ENCODE measurements at places on chromosomes 3 and 15.

DNA sequence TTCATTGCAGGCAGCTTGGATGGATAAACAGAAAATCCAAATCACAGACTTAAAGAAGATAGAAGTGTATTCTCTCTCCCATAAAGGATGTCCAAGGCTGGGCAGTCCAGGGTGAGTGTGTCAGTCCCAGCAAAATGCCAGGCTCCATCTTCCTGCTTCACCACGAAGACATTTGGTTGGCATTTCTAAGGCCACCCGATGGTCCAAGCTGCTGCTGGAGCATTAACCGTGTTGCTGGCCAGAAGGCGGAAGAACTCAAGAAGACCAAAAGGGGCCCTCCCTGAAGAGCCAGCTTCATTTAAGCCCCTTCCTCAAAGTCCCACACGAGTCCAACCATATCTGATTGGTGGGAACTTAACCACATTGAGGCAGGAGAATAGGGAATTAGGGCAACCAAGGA lies 3.0 kb upstream of the CYP11A1 start:
- no peak for DNase-seq

- no peak for DNase-seq
Measured at GRCh38 chr15:92471288-92471687, 77.6 kb downstream of the ST8SIA2 start.

GRCh38 chr3:121515313-121515712 lies 30.5 kb downstream of the POLQ start:
- no peak for DNase-seq

DNA sequence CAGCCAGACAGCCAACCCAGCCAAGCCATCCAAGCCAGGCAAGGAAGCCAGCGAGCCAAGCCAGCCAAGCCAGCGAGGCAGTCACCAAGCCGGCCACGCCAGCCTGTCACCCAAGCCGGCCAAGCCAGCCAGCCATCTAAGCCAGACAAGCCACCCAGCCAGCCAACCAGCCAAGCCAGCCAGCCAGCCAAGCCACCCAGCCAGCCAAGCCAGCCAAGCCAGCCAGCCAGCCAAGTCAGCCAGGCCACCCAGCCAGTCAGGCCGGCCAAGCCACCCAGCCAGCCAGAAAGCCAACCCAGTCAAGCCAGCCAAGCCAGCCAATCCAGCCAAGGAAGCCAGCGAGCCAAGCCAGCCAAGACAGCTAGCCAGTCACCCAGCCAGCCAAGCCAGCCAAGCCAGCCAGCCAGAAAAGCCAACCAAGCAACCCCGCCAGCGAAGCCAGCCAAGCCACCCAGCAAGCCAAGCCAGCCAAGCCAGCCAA lies 201.2 kb downstream of the GOLGA6L6 start:
- DNase-seq: peak; percentile 63

GRCh38 chr3:31925271-31925630 lies 55.8 kb downstream of the OSBPL10 start:
- DNase-seq: no peak

DNA sequence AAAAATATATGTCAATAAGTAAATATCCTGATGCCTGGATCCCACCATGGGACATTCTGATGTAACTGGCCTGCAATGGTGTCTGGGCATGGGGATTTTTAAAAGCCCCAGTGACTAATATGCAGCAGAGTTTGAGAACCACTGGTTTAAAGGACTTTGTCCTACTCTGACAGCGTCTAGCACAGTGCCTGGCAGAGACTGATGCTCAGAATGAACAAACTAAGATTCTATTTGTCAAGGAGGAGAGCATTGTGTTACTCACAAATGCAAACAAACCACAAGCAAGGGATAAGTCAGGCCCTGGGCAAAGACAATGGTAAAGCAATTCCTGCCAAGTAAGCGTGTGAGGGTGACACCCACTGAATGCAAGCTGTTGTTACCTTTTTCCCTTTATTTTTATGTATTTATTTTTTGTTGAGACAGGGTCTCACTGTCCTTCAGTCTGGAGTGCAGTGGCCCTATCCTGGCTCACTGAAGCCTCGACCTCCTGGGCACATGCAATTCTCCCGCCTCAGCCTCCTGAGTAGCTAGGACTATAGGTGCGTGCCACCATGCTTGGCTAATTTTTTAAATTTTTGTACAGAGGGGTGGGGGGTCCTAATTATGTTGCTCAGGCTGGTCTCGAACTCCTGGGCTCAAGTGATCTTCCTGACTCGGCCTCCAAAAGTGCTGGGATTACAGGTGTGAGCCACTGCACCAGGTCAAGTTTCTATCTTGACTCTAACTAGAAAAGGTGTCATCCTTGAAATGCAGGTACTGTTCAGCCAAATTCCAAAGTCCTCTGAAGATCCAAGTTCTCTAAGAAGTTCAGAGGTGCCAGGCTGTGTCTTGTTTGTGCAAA lies 909 bp upstream of the GPD1L start:
- DNase-seq: no peak

GRCh38 chr3:28348629-28349468 lies at the start of the genes AZI2 and ZCWPW2:
TSS of gene AZI2 (minus strand) at chr3:28348824. CDS start at chr3:28340617, 8,207 bp downstream.
TSS of gene ZCWPW2 (plus strand) at chr3:28348721. CDS start at chr3:28413069, 64,348 bp downstream.
- DNase-seq: peak; percentile 90

DNA sequence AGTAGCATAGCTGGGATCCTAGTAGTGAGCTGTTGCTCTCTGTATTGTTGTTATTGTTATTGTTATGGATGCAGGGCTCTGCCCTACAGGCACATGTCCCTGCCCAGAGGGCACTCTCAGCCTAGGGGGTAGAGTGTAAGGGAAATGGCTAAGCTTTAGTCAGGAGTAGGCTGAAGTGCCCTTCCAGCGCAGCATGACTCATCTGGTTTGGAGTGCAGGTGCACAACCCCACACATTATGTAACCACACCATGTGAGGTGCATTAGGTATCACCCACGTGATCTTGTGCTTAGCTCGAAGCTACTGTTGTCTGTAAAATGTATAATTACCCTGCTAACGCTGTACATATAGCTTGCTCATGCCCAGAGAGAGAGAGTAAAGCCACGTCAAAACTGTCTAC lies 48.3 kb upstream of the TIPARP start:
- no peak for DNase-seq

GRCh38 chr3:126961191-126961790 lies 21.6 kb upstream of the PLXNA1 start:
- no peak for DNase-seq

GRCh38 chr3:112735926-112736325 lies 95.0 kb upstream of the CCDC80 start:
- DNase-seq: no peak

GRCh38 chr3:193776626-193777358 lies 183.8 kb downstream of the OPA1 start:
- DNase-seq: no peak

- no peak for DNase-seq
Measured at GRCh38 chr3:13113346-13114330, 40.4 kb upstream of the IQSEC1 start.

DNA sequence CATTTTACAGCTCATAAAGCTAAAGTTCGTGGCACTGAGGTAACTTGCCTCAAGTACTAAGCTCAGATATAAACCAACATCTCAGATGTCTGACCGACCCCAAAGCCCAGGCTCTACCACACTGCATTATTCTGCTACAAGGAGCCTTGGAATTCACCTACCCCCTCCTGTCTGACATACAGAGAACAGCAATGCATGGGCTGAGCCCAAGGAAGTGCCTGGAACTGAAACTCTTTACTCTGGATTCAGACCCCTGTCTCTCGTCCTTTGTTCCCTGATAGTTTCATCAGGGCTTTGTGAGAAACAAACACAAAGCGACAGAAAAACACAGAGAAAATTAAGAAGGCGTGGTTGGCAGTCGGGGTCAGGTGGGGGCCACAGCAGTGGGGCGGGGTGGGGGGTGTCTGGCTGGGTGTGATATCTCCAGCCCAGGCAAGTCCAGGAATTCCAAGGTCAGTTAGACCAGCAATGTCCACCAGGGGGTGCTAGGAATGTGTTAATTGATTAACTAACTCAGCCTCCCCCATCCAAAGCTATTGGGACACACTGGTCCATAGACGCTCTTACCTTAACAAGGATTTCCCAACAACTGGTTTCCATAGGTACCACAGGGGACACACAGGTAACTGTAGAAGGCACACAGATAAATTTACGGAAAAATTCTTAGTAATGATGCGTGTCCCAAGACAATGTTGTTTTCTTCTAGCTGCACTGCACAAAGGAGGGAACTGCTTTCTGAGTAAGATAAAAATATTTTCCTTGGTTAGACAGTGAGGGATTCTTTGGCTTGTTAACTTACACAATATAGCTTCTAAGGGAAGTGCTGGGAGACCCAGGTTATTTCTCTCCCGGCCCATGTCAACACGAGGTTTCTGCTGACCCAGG lies 18.8 kb upstream of the SSUH2 start:
- DNase-seq: no peak

DNA sequence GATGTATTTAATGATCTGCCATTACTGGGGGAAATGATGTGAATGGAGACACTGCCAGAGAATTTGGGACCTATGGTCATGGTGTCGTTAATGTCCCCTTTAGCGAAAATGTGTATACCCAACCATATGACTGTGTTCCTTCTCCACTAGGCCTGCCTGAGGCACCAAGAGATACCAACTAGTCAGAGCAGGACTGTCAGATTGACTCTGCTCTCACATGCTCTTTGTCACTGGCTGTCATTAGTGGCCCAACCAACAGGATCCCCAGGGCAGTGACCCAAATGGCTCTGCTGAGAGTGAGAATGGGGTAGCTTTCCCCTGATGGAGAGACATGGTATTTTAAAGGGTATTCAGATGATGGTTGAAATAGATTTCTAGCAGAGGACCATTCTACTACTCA lies 2.8 kb downstream of the TAGLN3 start:
- no peak for DNase-seq

- DNase-seq: peak; percentile 31
Measured at GRCh38 chr3:10286596-10287295, 6.0 kb downstream of the GHRL start.

- no peak for DNase-seq
Measured at GRCh38 chr3:124514683-124515082, 215.6 kb upstream of the UMPS start.

DNA sequence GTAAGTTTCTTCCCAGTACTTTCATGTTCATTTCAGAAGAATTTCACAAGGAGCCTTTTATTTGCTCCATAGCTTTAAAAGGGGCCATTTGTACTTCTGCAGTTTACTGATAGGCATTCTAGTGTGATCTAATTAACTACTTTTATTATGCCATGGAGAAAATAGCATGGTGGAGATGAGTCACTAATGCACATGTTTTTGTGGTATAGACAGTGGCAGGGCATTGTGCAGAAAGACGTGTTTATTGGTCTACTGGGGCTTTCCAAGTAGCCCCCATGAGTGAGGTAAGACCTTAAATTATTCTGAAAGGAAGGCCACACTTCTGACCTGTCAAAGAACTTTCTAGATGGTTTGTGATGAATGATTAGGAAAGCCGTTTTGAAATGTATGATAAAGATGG lies 810.0 kb upstream of the NR2F2 start:
- DNase-seq: no peak

DNA sequence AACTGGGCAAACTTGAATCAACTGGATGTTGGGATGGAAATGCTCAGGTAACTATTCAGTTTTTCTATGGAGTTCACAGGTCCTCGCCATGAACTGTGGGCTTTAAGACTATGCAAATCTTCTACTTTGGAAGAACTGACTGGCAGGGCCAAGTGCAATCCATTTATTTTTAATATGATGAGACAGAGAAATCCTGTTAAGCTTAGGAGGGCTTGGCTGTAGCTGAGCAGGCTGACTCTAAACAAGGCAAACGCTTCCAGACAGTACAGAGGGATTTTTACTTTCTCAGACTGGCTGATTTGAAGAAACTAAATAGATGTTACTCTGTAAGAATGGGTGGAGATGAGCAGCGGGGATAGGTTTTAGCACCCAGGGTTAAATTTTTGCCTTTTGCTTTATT lies 194.2 kb upstream of the ICE2 start:
- no peak for DNase-seq

- DNase-seq: no peak
Measured at GRCh38 chr3:62604751-62605351, 231.5 kb upstream of the FEZF2 start.

- no peak for DNase-seq
Measured at GRCh38 chr3:17339132-17339575, 403.3 kb downstream of the TBC1D5 start.

GRCh38 chr3:130490241-130490640 lies 26.7 kb upstream of the COL6A6 start:
- no peak for DNase-seq
